ENCODE measurements at places on chromosomes 5 and 9. TPM values are rescaled to one million over a fixed set of nuclear protein-coding genes. Genes with fewer than 3 reads are reported as not detected.

GRCh38 chr5:72380492-72381274, 60.5 kb downstream of the PTCD2 start:
- H3K4me3 ChIP-seq: no peak overlapping the region
- H3K27ac ChIP-seq: no peak overlapping the region
- DNase-seq: peak; percentile 8
- H3K36me3 ChIP-seq: no peaks in the 10 kb centered on the region
- peaks cover 9% of the 10 kb centered on the region for H3K4me1 ChIP-seq
- H3K27me3 ChIP-seq: no peaks in the 10 kb centered on the region

DNA sequence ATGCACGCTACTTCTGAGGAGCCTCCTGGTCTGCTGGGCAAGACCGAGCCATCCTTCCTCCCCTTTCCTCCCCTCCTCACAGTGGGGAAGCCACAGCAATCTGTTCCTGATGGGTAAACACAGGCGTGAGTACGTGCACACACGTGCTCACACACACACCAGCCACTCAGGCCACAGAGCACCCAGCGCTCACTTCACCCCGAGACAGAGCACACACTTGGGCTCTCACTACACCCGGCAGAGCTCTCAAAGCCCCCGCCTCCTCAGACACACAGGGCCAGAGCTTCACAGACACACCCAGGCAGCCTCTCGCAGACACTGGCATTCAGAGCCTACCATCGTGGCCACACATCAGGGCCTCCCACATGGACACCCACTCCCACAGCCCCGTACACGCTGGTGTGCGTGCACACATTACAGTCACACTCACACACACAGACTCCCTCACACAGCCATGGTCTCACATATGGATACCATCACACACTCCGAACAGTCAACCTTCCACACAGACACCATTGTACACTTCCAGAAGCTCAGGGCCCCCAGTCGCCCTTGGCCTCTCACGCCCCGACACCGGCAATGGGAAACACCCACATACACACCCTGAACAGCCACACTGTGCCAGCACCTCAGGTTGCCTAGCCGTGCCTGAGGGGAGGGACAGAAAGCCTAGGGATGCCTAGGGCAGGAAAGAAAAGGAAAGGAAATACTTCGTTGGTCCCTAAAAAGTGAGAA, 13.5 kb downstream of the CNTFR start:
- H3K4me1 ChIP-seq: no peaks in the 10 kb centered on the region
- DNase-seq: no peak
- peaks cover 7% of the 10 kb centered on the region for H3K27me3 ChIP-seq
- H3K27ac ChIP-seq: no peak overlapping the region
- H3K36me3 ChIP-seq: no peaks in the 10 kb centered on the region
- no peak overlapping the region for H3K4me3 ChIP-seq

GRCh38 chr5:76177978-76178377, 94.8 kb downstream of the SV2C start:
- no peaks in the 10 kb centered on the region for H3K4me1 ChIP-seq
- H3K27me3 ChIP-seq: no peaks in the 10 kb centered on the region
- H3K36me3 ChIP-seq: no peaks in the 10 kb centered on the region
- no peak overlapping the region for H3K27ac ChIP-seq

DNA sequence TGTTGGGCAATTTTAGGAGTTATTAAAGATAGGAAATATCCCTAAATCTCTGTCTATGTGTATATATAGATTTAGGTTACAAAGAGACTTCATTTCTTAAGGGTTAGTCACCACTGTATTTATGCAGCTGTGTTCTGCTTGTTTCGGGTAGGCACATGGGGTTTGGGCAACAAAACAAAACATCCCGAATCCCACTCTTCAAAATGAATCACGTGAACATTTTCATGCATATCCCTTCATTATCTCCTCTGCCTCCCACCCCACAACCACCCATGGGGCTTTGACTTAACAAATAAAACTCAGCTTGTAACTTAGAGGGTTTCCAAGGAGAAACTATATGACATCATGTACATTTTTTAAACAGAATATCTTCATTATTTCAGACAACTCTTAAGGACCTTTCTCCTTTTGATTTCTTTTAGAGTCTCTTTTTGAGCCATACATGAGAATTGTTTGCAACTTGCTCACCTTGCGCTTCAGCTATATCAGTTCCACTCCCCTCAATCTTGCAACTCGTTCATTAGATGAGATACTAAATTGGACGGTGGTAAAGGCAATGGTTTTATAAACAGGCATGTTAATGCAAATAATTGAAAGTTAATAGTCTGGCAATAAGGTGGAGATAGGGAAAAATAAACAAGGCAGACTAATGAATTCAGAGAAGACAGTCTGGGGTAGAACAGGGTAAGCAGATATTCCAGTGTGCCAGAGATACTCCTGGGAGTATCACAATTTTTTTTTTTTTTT, 136.7 kb downstream of the CD180 start:
- H3K4me3 ChIP-seq: no peak overlapping the region
- H3K27me3 ChIP-seq: no peaks in the 10 kb centered on the region
- H3K27ac ChIP-seq: no peak overlapping the region
- no peaks in the 10 kb centered on the region for H3K36me3 ChIP-seq
- no peak for DNase-seq
- H3K4me1 ChIP-seq: no peaks in the 10 kb centered on the region

- H3K27me3 ChIP-seq: no peaks in the 10 kb centered on the region
- DNase-seq: no peak
- no peak overlapping the region for H3K4me3 ChIP-seq
- H3K4me1 ChIP-seq: peaks cover 65% of the 10 kb centered on the region
Observed at GRCh38 chr5:124740071-124740470, 6.4 kb downstream of the ZNF608 start.

DNA sequence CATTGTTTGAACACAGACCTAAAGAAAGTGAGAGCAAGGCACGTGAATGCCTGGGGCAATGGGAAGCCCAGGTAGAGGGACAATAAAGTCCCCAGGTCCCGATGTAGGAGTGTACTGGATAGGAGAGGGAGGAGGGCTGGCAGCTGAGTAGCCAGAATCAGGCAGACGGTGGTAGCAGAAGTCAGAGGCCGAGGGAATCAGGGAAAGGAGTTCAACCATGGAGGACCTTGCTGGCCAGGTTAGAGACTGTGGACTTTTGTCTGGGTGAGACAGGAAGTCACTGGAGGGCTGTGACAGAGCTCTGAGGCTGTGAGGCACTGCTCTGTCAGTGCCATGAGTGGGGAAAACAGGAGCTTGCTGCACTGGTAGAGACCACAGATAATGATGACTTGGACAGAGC, 248.2 kb downstream of the EFNA5 start:
- no peaks in the 10 kb centered on the region for H3K4me1 ChIP-seq
- H3K27ac ChIP-seq: no peak overlapping the region
- no peak overlapping the region for H3K4me3 ChIP-seq
- no peaks in the 10 kb centered on the region for H3K36me3 ChIP-seq
- no peaks in the 10 kb centered on the region for H3K27me3 ChIP-seq

DNA sequence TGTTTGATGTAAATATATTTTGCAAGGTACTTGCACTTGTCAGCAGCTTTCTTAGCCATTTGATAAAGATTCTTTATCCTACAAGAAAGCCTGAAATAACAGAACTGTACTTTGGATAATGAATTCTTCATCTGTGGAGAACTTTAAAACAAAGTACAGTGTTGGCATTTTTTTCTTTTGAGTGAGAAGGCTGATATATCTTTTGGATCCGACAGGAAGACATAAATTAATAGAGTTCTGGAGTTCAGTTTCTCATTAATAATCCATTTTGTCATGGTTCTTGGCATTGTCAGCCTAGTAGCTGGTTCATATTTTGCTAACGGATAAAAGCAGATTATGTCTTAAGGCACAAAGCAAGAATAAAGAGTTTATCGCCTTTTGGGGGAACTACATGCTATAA, 17.0 kb downstream of the PBX3 start:
- no peak for DNase-seq
- no peak overlapping the region for H3K4me3 ChIP-seq
- H3K27me3 ChIP-seq: no peaks in the 10 kb centered on the region
- peaks cover 10% of the 10 kb centered on the region for H3K4me1 ChIP-seq

- H3K4me1 ChIP-seq: no peaks in the 10 kb centered on the region
- H3K36me3 ChIP-seq: no peaks in the 10 kb centered on the region
- DNase-seq: no peak
- H3K27ac ChIP-seq: no peak overlapping the region
- H3K4me3 ChIP-seq: no peak overlapping the region
Observed at GRCh38 chr9:119788921-119789320, 419.7 kb upstream of the BRINP1 start.

GRCh38 chr9:20042128-20042711, 253.4 kb upstream of the SLC24A2 start:
- no peak overlapping the region for H3K4me3 ChIP-seq
- DNase-seq: no peak
- H3K36me3 ChIP-seq: no peaks in the 10 kb centered on the region
- H3K4me1 ChIP-seq: peaks cover 4% of the 10 kb centered on the region

- H3K36me3 ChIP-seq: no peaks in the 10 kb centered on the region
- no peaks in the 10 kb centered on the region for H3K27me3 ChIP-seq
- peaks cover 31% of the 10 kb centered on the region for H3K4me1 ChIP-seq
- peak overlapping the region; percentile 46 for H3K4me3 ChIP-seq
- DNase-seq: no peak
Observed at GRCh38 chr5:124745007-124745927, 1.2 kb downstream of the ZNF608 start.

DNA sequence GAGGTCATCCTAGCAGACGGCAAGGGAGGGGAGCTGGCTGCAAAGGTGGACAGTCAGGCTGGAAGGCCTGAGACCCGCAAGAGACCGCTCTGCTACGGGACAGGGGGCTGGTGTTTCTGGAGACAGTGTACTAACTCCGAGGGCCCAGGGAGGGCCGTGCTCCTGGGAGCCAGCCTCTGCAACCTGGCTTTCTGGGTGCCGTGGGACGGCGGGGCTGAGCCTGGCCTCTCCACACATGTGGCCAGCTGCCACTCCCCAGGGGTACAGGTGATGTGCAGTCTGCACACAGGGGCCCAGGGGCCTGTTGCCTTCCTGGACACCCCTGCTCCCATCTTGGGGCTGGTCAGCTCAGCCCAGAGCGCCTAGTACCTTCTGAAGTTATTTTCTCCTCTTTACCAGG, 92.2 kb downstream of the MRPL36 start:
- H3K27me3 ChIP-seq: no peaks in the 10 kb centered on the region
- H3K36me3 ChIP-seq: no peaks in the 10 kb centered on the region
- peaks cover 18% of the 10 kb centered on the region for H3K4me1 ChIP-seq
- no peak overlapping the region for H3K4me3 ChIP-seq

DNA sequence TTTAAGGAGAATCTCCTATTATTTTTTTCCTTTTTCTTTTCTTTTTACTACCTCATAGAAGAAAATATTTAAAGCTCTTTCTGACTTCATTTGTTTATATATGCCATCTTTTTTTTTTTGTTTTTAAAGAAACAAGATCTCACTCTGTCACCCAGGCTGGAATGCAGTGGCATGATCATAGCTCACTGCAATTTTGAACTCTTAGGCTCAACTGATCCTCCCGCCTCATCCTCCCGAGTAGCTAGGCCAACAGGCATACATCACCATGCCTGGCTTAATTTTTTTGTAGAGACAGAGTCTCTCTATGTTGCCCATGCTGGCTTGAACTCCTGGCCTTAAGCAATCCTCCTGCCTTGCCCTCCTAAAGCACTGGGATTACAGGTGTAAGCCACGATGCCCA, 59.5 kb downstream of the LNPEP start:
- no peaks in the 10 kb centered on the region for H3K4me1 ChIP-seq
- no peak overlapping the region for H3K4me3 ChIP-seq
- DNase-seq: no peak
- H3K27me3 ChIP-seq: no peaks in the 10 kb centered on the region
- H3K36me3 ChIP-seq: no peaks in the 10 kb centered on the region
- H3K27ac ChIP-seq: no peak overlapping the region

Gene CDX1
- total RNA-seq: not detected

Gene PROB1
- total RNA-seq: 2.1 TPM

Gene ADAMTS16
- 0.13 TPM for total RNA-seq

Gene PRR16
- total RNA-seq: 3.3 TPM

Gene SSNA1
- 42.0 TPM for total RNA-seq

Gene MARVELD2
- total RNA-seq: 78.4 TPM

Gene PAX5
- not detected for total RNA-seq

Gene RAB3C
- total RNA-seq: 0.42 TPM

Gene TRPM6
- 0.83 TPM for total RNA-seq
